NCI-H748 treated with DMSO at 0.1 percent for 48 hours (cell line): ENCODE measurements at places on chromosomes 5 and 9.

DNA sequence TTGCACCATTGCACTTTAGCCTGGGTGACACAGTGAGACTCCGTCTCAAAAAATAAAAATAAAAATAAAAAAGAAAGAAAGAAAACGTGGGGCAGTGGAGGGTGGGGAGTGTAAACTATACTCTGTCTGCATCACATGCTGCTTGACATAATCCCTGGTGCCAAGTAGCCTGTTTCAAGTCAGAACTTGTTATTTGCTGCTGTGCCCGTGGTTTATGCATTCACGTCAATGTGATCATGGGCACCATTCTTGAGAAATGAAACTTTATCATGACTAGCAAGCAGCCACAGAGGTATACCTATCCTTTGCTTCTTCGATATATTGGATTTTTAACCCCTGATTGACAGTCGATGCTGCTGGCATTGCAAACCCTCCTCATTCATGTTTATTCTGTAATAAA lies 4.1 kb upstream of the SMU1 start:
- no peak for DNase-seq

DNA sequence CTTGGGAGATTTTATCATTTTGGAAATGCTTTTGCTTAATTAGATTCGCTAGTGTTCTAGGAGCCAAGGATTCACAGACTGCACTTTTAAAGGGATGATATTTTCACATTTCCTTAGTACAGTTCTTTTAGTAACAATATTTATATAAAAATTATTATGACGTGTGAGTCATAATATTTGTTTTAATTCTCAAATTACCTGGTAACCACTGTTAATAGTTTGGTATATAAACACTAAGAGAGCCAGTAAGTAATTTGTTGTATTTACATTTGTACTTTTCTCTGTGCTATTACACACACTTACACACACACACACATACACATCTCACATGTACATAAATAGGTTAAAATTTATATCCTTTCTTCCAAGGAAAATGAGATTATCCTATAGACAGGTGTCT lies 58.8 kb upstream of the RAD23B start:
- peak; percentile 64 for DNase-seq

GRCh38 chr5:139668064-139668880 lies 20.1 kb downstream of the CXXC5 start:
- DNase-seq: no peak

DNA sequence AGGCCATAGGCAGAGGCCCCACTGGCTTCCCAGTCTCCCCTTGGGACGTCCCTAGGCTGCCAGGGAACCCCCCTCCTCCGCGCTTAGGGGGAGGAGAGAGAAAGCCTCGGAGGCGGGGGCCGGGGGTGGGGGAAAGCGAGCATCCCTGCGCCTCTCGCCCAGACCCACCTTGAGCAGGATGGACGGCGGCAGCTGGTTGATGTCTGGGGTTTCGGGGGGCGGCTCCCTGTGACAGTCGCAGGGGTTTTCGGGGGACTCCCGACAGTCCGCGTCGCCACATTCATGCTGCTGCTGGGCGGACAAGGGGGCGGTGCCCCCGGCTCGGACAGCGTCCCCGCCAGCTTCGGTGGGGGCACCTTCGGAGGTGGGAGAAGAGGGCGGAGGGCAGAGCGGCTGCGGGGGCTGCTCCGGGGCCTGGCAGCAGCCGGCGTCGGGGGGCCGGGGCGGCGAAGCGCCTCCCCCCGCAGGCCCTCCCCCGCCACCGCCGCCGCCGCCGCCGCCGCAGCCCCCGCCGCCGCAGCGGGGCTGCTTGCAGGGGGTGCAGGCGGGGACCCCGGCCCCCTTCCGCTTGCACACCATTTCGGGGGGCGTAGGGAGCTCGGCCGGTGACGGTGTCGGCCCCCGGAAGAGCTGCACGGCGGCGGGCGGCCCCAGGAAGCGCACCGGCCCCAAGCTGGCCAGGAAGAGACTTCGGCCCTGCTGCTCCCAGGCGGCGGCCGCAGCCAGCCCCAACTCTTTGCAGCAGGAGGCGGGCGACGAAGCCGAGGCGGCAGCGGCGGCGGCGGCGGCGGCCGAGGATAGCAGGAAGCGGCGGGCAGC lies 1.2 kb downstream of the FBXL17 start:
- peak; percentile 12 for DNase-seq

DNA sequence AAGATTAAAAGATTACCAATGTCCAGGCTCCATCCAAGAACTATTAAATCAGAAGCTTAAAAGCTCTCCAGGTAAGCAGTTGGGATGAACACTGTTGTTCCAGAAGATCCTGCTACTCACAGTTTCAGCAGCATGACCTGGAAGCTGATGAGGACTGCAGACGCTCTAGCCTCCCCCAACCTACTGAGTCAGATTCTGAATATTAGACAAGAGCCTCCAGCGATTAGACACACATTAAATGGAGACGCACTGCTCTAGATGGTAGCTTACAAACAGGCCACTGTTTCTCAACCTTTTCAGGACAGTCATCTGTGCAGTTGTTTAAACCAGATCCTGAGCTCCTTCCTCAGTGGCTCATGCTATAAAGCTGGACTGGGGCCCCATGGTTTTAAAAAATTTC lies 54.3 kb downstream of the MTMR12 start:
- DNase-seq: no peak

DNA sequence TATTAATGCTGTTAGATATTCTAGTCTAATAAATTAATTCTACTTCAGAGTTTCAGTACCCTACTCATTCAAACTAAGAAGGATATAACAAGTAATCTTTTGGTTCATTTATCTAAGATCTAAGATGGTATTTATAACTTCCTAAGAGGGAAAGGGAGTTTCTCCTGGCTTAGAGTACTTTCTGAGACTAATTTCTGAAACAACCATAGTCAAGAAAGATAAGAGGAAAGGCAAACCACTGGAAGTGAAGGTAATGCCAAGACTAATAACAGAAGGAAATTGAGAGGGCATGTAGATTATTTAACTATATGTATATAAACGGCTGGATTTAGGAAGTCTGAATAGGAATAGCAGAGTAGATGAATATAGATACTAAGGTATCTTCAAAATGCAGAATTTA lies 112.4 kb upstream of the ACOT12 start:
- DNase-seq: no peak

DNA sequence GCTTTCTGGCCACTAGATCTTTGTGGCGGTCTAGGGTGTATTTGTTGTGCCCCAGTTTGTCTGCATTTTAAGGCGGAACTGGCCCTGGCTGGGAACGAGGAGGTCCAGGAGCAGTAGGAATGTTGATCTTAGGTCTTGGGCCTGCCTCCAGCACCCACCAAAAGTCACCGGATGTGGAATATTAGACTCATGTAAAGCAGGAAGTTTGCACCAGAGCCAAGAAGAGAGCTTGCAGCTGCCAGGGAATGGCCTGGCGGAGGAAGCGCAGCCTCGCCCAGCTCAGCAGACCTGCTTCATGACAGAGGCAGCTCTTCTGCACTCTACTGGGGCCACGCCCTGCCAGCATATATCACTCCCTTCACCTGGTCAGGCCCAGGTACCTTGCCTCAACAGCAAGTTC lies 3.3 kb downstream of the GPX3 start:
- no peak for DNase-seq

- DNase-seq: no peak
Observed at GRCh38 chr9:34456151-34456550, 2.2 kb downstream of the FAM219A start.

- DNase-seq: no peak
Observed at GRCh38 chr9:112119225-112120029, 55.7 kb downstream of the SUSD1 start.

DNA sequence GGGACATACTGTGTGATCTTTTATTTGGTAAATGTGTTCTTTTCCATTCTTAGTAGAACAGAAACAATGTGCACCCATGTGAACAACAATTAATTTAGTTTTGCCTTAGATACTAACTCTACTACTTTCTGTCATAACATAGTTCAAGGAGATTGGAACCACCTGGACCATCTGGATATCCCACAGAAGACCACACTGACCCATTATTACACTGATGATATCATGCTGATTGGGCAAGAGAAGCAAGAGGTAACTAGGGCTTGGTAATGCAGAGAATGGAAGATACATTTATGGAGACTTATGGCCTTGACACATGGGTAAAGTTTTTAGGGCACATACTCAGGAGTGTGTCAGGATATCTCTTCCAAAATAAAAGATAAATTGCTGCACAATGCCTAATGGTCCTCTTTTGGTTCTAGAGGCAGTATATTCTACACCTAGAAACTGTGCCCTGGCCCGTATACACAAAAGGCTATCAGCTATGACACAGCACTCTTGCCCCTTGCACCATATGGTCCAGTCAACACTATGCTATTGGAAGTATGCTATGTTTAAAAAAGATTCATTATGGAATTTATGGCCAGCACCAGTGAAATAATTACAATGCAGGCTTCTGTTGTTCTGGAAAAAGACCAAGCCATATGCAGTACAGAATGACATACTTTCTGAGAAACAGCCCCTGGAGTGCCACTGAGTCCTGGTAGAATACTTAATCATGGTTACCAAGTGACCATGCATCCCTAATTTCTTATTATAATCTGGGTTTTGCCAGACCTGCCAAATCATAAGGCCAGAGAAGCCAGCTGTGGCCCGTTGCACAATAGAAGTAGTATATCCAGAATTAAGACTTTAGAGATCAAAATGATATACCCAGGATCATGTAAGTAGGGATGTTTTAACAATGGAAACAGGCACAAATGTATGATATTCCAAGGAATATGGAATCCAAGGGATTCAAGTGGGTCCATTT lies 41.6 kb upstream of the MROH2B start:
- no peak for DNase-seq

- peak; percentile 27 for DNase-seq
Observed at GRCh38 chr9:118473521-118473920, 769.3 kb downstream of the TLR4 start.

GRCh38 chr9:99833735-99834134 lies 12.1 kb downstream of the NR4A3 start:
- DNase-seq: no peak

DNA sequence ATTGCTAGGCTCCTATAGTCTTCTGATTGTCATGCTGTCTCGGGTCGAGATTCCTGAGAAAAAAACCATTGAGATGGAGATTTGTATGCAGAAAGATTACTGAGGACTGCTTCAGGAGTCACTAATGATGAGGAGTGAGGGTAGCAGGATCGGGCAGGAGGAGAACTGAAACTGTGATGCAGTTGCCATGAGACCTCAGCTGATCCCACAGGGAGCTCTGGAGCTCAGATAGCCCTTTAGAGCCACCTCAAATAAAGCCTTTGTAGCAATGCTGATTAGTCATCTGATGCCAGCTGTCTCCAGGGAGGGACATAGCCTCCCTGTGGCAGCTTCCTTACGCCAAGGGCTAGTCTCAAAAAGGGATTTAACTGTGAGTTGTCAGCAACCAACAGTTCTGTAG lies 256.9 kb downstream of the DMAC1 start:
- DNase-seq: no peak
